ENCODE measurements at places on chromosomes 7 and 10.

DNA sequence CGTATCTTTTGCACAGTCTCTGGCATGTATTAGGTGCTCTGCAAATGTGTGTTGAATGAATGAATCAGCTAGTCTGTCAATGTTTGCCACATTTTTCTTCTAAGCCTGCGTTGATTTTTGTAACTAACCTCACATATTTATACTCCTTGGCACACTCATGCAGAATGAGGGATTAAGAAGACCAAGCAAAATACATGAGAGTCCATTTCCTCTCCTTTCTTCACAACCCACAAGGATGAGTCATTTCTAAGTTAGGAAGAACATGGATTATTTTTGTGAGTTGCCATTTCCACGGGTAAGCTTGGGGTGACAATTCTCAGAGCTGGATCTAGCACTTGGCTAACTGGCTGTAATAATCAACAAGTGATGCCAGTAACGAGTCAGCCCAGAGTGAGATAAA, 158.8 kb downstream of the TWIST1 start:
- DNase-seq = peak; percentile 61

DNA sequence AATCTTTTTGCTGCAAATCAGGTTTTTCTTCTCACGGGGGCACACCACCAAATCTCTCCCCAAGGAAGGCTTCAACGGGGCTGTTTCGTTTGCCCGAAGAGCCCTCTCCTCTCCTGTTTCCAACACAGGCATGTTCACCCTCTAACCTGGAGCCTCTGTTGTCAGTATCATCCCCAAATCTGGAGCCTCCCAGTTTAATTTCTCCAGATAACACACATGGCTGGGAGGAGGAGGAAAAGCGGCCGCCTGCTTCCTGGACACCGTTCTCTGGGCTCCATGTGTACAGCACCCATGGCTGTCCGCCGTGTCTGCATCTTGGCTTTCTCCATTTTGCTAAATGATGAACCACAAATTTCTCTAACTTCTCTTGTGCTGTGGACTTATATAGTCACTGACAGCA, 214.5 kb downstream of the DIP2C start:
- DNase-seq = no peak

DNA sequence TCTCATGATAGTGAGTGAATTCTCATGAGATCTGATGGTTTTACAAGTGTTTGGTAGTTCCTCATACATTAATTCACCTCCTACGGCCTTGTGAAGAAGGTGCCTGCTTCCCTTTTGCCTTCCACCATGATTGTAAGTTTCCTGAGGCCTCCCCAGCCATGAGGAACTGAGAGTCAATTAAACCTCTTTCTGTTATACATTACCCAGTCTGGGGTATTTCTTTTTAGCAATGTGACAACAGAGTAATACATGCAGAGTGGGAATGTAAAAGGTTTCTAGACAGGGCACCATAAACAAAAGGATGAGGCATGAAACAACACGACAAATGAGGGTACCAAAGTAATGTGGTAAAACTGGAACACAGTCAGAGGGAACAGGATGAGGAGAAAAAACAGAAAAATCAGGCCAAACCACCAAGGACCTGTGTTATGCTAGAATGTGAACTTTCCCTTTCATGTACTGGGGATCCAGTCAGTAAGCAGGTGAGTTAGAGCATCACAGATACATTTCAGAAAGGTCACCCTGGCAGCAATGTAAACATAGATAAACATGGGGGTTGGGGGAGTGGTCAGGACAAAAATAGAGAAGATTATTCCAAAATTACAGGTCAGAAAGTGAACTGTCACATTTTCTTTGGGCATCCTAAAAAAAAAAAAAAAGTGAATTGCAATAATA, 31.9 kb downstream of the ANKRD26 start:
- no peak for DNase-seq

- DNase-seq = peak; percentile 57
These were observed 4.3 kb upstream of the MARVELD1 start for GRCh38 chr10:97708976-97709946.

DNA sequence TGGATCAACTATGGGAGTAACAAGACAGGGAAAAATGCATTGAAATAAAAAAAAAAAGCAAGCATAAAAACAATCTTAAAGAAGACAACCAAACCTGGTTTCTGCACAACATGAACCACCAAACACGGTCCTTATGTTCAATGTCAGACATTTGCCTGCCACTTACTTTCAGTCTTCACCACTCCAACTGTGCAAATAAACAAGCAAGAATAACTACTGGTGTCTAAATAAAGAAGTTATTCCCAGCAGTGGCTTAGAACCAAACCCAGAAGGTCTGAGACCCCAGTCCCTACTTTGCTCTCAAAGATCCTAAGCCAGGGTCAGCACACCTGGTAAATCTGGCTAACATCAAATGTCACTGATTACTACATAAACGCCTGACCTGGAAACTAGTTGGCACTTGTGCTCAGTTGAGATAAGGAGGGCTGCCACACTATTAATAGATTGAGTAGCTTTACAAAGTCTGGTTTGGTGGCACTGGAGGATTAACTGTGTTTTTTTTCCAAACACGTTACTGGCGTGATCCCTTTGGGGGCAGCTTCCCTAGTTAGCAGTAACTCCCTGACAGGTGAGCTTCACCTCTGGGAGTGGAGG, 62.7 kb upstream of the ABLIM1 start:
- no peak for DNase-seq

DNA sequence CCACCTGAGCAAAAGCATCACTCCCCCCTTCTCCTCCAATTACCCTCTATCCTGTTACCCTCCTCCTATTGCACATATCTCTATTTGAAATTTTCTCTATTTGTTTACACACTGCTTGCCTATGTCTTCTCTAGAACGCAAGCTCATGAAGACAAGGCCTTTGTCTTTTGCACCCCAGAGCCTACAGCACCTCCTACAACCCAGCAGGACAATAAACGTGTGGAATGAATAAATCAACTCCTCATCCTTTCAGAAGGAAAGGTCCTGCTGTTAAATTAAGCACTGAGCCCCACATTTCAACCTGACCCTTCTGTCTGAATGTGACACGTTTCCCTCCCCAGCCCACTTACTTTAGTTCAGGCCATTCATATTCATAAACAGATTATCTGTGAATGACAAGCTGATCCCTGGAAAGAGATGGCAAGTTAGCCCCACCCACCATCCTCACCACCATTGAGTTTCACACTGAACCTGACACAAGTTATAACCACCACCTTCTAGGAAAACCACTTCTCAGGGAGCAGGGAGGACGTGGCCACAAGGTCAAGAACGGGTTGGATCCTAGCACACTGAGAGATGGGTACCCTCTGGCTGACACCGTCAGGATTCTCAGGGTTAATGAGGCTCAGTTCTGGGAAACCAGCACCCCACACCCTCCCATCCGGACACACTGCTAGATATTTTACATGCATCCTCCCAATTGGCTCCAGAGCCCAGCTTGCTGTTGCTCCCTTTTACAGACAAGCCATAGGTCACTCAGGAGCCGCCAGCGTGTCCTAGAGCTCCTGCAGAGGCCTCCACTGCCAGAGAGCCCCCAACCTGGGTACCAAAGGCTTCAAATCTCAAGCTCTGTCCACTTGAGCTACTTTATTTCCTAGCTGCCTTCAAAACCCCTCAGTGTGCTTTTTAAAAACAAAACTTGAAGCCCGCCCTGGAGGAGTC, 934 bp downstream of the PRTFDC1 start:
- no peak for DNase-seq

GRCh38 chr10:29408847-29409240, 120.0 kb downstream of the LYZL1 start:
- DNase-seq = no peak

GRCh38 chr7:8829100-8829499, 395.7 kb downstream of the NXPH1 start:
- DNase-seq = no peak

DNA sequence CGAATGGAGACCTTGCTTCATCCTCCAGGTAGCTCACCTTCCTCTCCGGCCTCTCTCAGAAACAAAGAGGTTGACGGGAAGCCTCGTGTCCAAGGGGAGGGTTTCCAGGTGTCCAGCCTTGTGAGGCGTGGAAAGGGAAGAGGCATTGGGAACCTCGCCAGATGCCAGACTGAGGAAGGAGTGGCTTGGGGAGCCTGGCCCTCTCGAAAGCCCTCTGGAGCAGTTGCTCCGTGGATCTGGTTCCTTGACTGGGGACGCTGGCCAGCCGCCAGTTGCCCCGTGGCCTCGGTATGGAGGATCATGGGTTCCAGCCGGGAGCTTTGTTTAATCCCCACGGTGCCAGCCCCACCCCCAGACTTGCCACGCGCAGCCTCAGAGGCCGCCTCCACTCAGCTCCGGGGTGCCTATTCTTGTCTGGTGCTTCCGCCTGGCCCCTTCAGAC, 30.3 kb upstream of the SUN1 start:
- DNase-seq = no peak

DNA sequence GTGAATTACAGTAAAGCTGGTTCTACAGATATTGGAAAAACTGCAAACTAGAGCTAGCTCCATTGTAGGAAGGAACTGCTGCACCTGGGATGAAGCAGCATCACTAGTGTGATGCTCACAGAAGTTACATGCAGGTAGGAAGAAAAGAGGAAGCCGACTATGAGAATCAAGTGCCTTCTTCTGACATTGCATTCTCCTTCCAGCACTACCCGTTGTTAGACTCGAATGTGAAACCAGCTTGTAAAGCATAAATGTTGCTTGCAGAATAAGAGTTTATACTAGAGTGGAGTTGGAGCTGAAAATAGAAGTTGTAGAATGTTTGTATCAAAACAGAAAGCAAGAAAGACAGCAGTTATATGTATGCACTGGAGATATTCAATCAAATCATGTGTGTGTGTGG, 49.9 kb downstream of the TRIM24 start:
- no peak for DNase-seq

DNA sequence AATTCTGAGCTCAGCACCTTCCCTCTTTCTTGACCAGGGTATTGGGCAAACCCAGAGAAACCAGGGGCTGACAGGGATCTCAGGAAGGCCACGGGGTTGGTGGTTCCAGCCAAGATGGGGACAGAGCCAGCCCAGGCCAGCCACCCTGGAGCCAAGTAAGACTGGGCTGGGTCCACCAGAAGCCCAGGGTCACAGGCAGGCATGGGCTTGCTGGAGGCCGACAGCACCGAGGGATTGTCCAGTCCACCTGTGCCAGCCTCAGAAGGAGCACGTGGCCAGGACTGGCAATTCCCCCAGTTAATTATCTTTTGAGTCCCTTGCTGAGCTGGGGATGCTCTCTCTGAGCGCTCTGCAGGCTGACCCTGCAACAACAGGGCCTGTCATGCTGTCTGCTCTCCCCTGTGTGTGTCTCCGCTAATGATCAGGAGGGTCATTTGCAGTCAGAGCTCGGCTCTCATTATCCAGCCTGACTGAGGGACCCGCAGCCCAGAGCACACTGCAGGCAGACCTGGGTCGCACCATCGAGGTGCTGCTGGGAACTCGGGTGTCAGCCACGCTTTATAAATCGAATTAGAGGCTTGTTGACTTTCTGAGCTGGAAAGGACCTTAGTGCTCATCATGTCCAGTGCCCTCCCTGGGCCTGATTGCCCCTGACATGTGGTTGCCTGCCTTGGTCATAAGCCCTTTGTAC, 69.5 kb upstream of the PPIF start:
- DNase-seq = no peak

DNA sequence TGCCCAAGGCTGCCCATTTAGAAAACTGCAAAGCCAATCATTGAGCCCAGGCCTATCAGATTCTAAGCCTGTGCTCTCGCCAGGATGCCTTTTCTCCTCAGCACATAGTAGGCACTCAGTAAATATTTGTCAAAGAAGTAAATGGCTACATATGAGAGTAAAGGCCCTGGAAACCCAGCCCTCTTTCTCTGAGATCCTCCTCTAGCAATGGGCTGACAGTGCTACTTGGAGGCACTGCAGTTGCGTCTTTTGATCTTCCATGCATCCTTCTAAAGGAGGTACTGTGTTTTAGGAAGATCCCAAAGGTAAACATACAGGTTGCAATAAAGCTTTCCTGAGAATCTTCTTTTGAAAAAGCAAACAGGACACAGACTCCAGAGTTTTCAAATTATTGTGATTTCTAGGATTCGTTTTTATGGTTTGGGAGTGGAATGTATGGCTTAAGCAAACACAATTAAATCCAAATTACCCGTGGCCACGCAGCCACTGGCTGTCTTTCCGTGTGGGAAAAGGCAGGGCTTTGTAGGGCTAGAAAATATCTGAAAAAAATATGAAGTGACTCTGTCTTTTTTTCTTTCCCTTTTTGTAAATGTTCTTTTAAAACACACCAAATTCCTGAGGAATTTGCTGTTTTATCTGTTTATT, 151.3 kb upstream of the BMPER start:
- DNase-seq = no peak

DNA sequence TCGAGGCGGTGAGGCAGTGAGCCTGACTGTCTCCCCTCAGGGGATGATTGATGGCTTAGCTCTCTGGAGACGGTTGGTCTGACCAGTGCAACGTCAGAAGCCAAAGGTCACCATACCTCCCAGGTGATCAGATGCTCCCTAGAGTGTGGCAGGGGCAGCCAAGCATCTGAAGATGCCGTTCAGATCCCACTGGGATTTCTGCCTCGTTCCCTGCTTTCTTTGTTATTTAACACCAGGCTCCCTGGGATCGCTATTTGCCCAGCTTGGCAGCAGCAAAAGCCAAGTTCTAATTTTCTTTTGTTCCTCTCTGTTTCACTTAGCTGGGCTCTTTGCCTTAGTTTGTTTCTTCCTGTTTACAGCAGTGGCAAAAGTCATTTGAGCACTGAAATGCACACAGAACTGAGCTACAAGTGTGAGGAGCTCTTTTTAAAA, 53.5 kb upstream of the SVIL start:
- DNase-seq = no peak

GRCh38 chr10:44716470-44717015, 194.6 kb upstream of the TMEM72 start:
- no peak for DNase-seq

- DNase-seq = peak; percentile 32
These were observed 259.8 kb downstream of the GLI3 start for GRCh38 chr7:41977151-41977651.

DNA sequence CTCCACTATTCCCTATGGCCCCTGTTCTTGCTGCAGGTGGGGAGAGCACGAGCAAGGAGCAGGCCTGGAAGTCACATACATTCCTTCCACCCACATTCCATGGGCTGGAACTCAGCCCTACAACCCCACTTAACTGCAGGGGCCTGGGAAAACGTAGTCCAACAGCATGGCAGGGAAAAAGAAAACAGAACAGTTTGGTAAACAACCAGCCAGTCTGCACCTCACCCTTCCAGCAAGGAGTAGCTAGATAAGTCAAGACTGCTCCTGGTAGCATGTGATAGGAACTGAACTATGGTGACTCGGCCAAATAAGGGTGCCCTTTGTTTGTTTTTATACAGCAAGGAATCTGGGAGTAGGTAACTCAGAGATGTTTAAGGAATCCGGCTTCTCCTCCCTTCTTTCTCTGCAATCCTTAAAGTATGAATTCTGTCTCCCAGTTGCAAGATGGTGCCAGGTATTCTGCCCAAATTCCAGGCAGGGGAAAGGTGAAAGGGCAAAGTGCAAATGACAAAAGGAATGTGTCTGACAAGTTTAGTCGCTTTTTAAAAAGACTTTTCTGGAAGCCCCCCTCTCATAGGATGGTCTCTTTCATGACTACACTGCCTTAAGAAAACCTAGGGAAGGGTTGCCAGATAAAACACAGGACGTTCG, 311.7 kb upstream of the NEBL start:
- peak; percentile 50 for DNase-seq

Data from NCI-H226 (cell line).